ENCODE measurements at places on chromosomes 7 and 10.

DNA sequence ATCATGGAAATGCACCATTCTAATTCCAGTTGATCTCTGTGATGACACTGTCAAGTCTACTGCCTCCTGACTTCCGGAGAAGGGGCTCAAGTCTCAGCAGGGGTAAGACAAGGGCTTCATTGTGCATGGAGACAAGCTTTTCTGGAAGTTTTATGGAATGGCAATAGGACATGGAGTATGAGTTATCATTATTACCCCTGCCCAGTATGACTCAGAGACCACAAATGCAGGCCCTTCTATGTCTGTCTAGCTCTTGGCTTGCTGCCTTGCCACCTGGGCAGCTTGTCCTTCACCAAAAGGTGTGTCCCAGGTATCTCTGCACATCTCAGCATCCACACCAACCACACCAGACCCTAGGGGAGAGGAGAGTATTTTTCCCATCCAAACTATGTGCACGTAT, 34.9 kb upstream of the KIAA1217 start:
- DNase-seq, result no peak

DNA sequence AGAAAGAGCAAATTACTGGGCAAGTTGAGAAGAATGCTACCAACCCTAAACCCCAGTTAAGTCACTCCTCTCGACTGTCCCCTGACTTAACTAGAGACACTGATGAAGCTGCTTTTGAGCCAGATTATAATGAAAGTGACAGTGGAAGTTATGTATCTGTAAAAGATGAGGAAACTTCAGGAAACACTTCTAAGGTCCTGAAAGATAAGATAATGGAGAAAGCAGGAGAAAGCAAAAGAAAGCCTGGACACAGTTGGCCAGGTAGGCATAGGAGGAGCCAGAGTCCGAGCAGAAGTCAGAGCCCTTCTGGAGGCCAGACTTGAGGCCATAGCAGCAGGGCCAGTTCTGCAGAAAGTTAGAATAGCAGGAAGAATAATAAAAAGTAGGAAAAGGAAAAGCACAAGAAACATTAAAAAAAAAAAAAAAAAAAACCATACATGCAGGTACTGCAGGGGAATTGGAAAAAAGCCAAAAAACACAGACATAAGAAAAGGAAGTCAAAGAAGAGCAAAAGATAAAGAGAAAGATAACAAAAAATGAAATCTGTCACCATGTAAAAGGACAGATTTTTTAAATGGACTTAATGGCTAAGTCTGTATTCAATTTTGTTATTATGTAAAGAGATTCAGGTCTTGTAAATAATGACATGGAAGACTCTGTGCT, 101.0 kb upstream of the KCNMA1 start:
- no peak for DNase-seq

- DNase-seq, result no peak
Measured at GRCh38 chr7:11434366-11434765, 397.6 kb downstream of the THSD7A start.

DNA sequence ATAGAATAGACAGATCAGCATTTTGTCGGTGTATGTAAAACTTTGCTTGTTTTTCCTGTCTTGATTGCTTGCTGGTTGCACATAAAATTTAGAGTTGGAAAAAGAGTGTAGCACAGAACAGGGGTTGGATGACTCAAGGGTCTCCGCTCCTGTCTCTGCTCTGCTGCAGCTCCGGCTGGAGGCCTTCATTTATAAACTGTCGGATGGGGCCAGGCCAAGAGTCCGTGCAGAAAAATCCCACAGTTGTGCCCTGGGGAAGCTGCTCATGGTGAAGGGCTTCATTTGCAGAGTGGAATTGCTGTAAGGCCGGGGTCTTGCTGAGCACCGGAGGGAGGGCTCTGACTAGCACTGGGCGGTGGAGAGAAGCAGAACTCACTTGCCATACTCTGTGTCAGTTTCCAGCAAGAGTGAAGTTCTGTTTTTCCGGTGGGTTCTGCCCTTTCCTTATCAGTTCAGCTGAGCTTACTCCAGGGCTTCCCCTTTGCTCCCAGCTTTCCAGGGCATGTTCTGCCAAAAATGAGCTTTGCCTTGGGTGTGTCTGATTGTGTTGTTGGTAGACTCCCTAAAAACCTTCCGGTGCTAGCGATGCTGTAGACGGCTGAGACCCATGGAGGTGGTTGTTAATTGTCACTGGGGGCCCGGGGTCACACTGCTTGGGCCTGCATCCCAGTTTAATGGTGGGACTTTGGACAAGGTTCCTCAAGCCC, 67.2 kb downstream of the CAMK1D start:
- no peak for DNase-seq

GRCh38 chr7:82164813-82165212, 278.8 kb downstream of the CACNA2D1 start:
- no peak for DNase-seq

DNA sequence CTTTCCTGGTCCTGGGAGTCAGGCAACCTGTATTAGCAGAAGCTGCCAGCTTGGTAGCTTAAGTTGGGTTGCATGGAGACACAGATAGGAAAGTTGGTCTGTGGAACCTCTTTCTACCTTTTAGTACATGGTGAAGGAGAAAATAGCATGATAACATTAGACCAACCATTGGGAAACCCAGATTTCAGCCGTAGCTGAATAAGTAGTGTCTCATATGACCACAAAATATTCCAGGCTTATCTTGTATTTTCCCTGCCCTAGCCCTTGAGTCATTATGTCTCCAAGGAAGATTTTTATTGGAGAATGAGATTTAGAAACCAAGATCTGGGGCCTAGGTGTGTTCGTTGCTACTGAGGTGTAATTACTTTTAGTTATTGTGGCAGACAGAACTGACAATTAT, 67.2 kb downstream of the CCSER2 start:
- no peak for DNase-seq

DNA sequence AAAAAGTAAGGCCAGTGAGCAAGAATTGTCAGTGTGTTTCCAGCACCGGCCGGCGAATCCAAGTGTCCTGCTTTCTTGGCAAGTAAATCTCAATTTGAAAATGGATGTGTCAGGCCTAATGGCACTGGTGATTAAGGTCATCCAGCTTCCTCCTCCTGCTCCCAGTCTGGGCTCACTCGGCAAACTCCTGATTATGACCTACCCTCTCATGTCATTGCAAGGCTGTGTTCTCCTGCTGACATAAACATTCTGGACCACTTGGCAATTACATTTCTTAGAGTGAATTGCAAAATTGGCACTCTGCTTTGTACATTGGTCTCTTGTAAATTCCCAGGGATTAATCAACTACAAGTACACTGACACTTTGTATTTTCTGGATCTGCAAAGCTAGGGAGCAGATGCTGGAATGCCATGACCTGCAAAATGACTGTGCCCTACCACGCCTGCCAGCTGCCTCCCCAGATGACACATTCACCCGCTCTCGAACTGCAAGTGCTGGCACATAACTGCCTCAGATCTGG, 473.8 kb downstream of the KIF20B start:
- no peak for DNase-seq

DNA sequence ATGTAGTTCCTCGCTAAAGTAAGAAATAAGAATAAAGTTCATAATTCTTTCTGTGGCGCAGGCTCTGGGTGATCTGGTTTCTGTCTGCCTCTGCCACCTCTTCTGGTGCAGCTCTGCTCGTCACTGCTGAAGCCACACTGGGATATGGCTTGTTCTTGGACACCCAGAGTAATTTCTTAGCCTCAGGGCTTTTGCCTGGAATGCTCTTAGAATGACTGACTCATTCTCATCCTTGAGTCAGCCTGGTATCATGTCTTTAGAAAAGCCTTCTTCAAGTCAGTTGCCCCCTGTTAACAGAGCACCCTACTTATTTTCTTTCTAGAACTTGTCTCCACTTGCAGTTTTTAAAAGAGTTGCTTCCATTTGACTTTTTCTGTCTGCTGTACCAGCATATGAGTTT, 2.0 kb downstream of the ZSCAN25 start:
- no peak for DNase-seq

- DNase-seq, result no peak
Measured at GRCh38 chr10:85222300-85222699, 893.9 kb downstream of the CCSER2 start.

DNA sequence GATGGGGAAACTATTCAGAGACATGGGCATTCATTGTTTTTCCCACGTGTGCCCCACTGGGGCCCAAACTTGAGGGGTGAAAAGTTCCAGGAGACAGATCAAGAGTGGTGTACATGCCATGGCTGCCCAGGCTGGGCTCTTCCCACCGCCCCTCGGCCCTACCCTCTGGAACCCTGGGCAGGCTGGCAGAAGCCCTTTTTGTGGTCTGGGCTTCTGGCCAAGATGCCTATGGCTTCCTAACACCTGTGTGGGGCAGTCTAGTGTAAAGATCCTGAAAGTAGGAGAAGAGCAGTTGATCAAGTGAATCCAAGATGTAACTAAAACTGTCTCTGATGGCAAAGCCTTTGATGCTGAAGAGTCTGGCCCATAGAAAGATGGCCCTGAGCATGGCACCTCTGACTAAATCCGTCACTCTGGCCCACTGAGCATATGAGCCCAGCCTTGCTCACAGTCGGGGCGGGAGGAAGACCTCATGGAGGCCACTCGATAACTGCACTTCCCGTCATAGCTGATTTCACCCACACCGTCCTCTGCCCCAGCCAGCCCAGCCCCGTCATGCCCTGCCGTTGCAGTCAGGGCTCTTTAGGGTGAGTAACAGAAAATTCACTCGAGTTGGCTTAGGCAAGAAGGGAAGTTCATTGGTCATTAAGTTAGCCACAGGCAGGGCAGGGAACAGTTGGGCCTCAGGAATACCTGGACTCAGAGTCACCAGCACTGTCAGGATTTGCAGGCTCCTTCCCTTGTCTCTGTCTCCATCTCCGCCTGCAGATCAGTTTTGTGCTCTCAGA, 37.9 kb upstream of the MTPAP start:
- DNase-seq, result no peak

- no peak for DNase-seq
Measured at GRCh38 chr7:114466917-114467316, 52.3 kb downstream of the FOXP2 start.

DNA sequence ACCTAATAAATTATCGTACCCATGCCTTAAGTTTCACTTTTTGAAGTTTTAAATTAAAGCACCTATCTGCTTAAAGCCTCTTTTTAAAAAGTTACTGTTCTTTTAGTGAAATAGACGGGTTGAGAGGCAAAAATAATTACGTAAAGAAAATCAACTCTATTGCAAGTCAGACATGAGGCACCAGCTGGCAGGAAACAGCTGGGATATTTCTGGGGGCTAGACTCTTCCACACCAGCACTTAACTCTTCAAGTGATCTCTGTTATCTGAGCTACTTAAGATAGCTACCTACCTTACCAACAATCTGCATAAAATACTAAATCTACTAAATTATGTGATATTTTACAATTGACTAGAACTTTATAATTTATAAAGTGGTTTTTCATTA, 35.8 kb downstream of the GBF1 start:
- no peak for DNase-seq

- DNase-seq, result no peak
Measured at GRCh38 chr7:29892231-29892630, 85.9 kb downstream of the WIPF3 start.

- no peak for DNase-seq
Measured at GRCh38 chr10:97080051-97080776, 105.5 kb downstream of the SLIT1 start.

DNA sequence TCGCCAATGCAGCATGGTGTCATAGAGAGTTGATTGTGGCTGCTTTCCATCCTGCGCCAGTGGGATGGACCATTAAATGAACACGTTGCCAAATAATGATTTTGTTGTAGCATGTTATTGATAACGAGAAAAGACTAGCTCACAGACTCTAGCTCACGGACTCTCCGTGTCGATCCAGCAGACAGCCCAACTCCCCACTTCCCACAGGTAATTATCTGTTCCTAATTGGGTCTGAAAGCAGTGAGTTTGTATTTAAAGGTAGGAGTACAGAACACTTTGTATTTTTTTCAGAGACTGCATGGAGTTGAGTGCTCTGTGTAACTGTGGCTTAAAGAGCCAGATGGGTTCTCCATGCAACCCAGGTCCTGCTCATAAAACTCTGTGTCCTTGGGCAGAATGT, 1250.5 kb downstream of the TYW1 start:
- DNase-seq, result no peak

DNA sequence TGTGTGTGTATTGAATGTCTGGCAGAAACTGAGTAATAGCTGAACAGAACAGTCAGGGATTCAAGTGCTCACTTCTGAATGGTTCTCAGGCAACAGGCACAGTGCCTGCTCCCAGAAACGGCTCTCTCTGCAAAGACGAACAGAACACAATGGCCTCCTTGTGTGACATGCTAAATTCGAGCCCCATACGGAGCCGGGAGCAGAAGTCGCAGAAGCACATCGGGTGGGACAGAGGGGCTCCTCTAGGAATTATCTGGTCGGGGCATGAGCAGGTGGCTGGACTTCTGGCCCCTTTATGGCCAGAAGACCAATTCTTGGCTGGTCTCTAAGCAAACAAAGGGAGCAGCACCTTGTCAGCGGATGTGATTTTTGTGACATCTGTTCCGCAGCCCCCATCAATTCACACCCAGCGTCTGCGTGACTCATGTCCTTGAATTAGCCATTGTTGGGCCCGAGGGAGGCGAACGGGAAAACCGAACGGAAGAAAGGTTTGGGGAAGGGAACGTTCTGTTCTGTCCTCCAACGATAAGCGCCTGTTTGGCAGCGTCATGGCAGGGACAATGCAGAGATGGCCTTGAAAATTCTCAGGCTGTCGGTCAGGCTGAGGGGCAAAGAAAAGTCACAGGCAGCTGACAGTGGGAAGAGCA, 47.3 kb upstream of the NPTX2 start:
- no peak for DNase-seq

DNA sequence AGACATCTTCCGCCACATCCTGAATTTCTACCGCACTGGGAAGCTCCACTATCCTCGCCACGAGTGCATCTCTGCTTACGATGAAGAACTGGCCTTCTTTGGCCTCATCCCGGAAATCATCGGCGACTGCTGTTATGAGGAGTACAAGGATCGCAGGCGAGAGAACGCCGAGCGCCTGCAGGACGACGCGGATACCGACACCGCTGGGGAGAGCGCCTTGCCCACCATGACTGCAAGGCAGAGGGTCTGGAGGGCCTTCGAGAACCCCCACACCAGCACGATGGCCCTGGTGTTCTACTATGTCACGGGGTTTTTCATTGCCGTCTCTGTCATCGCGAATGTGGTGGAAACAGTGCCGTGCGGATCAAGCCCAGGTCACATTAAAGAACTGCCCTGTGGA, 1.9 kb downstream of the KCND2 start:
- DNase-seq, result no peak

- no peak for DNase-seq
Measured at GRCh38 chr7:104950754-104951153, 63.3 kb upstream of the KMT2E start.

- no peak for DNase-seq
Measured at GRCh38 chr7:149209518-149210269, 14.3 kb downstream of the ZNF282 start.

DNA sequence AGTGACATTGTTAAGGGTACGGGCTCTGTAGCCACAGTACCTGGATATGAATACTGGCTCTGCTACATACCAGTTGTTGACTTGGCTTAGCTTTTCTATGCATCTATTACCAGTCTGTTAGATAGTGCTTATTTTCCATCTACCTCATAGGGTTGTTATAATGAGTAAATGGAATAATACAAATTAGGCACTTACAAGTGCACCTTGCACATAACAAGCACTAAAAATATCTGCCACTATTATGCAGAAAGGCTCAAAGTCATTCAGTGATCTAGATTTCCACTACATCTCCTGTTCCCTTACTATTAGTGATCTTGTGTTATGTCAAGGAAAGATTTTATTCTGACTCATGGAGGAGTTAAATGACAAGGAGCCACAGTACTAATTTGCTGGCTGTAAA, 27.9 kb upstream of the ZEB1 start:
- no peak for DNase-seq

Measured in NCI-H187 treated with DMSO at 0.1 percent for 48 hours (cell line).